DMS79 treated with DMSO at 0.1 percent for 48 hours (cell line): ENCODE measurements at places on chromosomes 2 and 18.

GRCh38 chr18:69723434-69723833 is 224.2 kb downstream of the CD226 start:
- DNase-seq, result no peak

DNA sequence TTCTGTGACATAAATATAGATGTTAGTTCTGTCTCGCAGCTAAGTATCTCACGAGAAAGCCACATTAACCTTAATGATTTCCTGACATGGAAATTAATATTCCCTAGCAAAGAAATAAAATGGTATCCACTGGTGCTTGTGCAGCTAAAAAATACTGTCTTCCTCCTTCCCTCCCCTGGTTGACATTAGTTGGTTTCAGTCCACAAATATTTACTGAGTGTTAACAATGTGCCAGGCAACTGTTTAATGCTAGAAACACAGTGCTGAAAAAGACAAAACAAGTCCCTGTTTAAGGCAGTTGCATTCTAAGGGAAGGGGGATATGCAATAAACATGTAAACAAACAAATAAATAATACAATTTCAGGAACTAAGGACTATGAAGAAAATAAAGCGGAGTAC is 44.2 kb upstream of the VPS54 start:
- no peak for DNase-seq

DNA sequence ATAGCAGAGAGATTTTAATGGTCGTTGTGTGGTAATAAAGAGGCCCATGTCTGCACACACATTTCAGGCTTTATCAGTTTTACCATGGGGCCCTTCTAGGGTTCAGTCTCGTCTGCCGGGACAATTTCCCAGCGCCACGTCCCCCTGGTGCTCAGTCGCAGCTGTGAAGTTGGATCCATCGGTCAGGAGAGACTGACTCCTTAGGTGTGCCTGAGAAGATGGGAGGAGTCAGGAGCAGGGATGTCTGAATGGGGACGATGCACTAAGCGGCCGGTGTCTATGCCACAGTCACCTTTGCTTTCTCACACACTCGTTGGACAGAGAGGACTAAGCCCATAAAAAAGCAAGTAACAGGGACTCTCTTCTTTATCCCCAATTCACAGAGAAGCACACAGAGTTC is 71.4 kb downstream of the TWIST2 start:
- DNase-seq, result no peak

GRCh38 chr18:65352186-65352585 is 398.6 kb upstream of the CDH7 start:
- DNase-seq, result no peak

- no peak for DNase-seq
Measured at GRCh38 chr2:7767902-7768301, 850.7 kb downstream of the RNF144A start.

- DNase-seq, result no peak
Measured at GRCh38 chr18:13808294-13809042, 15.5 kb upstream of the MC5R start.

DNA sequence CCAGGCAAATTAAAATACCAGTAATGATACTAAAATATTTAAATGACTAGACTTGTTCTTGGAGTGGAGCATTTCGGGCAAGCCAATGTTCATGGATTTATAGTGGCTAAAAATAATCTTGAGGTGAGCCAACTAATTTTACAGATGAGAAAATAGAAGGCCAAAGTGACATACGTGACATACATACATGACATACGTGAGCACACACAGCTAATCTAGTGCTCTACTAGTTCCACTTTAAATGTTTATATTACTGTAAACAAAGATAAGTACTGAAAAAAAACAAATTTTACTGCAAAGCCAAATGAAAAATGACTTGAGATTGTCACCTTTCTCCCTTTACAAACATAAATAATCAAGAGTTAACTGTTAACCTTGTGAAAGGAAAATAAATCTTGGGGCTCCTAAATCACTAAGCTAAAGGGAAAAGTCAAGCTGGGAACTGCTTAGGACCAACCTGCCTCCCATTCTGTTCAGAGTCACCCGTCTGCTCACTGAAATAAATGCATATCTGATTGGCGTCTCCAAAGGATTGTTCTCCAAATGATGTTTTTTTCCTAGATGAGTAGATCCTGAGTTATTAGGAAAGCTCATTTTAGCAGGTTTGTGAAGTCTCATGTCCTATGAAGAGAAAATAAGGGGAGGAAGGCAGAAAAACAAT is 96.7 kb downstream of the PMS1 start:
- no peak for DNase-seq

DNA sequence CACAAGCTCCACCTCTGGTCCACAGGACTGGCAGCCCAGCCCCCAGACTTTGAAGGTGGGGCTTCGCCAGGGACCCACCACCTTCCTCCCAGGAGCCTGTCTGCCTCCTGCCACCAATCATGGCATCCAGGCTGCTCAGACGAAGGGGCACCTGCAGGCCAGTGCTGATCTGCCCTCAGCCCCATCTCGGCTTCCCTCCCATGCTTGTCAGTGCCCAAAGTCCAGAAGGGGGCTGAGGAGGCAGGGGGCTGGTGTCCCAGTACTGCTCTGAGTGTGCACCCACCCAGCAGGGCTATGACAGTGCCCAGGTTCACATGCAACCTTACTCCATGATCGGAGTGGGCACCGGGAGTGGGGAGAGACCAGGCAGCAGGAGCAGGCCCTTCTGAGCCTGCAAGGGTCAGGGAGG is 25.3 kb upstream of the RUFY4 start:
- no peak for DNase-seq

DNA sequence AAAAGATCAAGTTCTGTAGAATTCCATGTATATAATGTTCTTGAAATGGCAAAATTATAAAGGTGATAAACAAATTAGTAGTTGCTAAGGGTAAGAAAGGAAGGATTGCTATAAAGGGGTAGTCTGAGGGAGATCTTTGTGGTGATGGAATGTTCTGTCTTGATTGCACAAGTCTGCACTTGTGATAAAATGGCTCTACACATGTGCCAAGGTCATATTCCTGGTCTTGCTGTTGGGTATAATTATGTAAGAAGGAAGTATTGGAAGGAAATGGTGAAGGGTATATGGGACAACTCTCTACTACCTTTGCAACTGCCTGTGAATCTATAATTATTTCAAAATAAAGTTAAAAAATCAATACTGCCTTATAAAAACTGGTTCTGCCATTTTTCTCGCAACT is 15.3 kb downstream of the SGPP2 start:
- DNase-seq, result no peak

DNA sequence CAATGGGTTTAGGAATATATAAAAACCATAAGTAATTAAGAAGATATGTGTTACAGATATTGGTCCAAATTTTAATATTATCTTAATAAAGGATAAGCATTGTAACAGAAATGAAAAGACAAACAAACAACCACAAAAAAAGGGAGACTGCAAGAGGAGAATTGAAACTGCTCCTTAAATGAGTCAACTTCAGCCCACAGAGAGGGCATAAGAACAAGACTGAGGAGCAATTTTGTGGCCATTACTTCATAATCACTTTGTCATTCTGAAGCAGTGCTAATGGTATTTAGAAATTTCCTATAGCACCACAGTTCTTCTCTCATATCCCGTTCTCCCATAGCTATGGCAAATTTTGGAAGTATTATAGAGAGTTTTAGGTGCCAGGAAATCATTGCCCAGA is 193.2 kb upstream of the HNMT start:
- DNase-seq, result no peak

- no peak for DNase-seq
Measured at GRCh38 chr2:181231151-181231550, 226.0 kb upstream of the ITGA4 start.

DNA sequence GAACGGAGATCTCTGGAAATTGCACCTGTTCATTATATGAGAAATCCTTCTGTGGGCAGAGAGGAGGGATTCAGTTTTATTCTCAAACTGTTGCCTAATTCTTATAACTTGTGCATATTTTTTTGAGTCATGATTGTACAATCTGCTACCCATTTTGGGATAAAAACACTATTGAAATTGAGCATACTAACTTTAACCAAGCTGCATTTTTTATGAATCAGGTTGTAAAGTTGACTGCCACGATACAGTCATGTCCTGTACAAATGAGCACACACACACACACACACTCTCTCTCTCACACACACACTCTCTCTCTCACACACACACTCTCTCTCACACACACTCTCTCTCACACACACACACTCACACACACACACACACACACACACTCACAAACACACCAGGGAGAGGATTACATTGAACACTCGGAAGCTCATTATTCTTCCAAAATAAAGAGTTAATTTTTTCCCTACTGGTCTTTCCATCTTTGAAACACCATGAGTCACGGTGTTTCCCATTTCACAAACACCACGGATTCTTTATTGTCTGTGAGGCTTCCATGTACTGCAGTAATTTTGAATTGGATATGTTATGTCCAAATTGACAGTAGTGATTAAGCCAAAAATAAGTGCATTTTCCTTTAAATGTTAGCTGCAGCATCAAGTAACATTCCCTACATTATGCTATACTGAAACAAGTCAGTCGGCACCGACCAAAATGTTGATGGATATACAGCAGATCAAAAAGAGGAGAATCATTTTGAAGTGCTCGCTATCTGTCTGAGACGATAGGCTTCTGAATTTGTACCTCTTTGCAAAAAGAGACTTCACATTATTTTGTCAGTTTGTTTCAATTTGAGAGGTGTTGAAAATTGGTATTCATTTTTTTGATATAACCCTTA is 216.9 kb downstream of the ARHGAP15 start:
- no peak for DNase-seq

DNA sequence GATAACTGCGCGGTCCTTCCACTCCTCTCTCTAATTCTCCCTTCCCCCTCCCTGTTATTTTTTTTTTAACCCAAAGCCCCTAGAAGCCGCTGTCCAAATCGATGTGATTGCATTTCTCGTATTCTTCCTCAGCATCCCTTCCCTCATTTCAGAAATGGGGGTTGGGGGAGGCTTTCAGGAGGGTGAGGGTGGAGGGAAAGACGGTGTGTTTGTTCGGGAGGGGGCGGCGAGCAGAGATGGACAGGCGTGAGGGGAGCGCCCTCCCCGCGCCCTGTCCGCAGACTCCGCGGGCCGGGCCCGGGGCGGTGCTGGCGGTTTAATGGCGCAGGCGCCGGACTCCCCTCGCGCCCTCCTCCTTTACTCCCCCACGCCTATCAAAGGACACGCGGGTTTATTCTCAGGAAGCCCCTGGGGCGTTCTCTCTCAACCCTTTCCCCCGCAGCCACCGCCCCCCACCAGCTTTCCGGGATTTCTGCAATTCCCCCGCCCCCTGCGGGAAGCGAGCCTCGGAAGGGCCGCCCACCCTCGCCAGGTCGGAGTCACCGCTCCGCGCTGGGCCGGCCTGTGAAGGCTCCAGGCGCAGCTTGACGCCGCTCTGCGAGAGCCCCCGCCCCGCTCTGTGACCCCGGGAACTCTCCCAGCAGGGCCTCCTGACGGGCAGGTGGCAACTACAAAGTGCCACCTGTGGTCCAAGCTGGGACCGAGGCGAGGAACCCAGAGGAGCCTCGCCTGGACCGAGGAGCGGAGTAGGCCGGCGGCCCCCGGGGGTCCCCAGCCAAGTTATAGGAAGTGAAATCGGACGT is 981 bp downstream of the ST8SIA3 start:
- peak; percentile 85 for DNase-seq

- no peak for DNase-seq
Measured at GRCh38 chr18:48818329-48819254, 132.2 kb downstream of the SMAD7 start.

DNA sequence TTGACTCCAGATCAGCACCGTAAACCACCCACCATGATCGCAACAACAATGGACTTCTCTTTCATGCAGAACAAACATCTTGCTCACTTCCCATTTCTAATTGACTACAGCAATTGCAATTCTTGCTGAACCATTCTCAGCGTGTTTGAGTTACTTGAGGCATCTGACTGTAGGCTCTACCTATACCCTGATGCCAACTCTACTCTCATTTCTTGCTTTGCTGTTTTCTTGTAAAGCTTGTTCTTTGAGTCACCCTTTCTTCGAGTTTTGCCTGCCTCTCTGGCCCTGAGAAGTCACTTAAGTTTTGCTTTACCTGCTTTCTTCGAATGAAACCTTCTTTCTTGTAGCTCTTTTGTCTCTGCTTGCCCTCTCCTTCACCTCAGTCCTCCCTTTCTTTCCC is 160.5 kb upstream of the RND3 start:
- peak; percentile 11 for DNase-seq

DNA sequence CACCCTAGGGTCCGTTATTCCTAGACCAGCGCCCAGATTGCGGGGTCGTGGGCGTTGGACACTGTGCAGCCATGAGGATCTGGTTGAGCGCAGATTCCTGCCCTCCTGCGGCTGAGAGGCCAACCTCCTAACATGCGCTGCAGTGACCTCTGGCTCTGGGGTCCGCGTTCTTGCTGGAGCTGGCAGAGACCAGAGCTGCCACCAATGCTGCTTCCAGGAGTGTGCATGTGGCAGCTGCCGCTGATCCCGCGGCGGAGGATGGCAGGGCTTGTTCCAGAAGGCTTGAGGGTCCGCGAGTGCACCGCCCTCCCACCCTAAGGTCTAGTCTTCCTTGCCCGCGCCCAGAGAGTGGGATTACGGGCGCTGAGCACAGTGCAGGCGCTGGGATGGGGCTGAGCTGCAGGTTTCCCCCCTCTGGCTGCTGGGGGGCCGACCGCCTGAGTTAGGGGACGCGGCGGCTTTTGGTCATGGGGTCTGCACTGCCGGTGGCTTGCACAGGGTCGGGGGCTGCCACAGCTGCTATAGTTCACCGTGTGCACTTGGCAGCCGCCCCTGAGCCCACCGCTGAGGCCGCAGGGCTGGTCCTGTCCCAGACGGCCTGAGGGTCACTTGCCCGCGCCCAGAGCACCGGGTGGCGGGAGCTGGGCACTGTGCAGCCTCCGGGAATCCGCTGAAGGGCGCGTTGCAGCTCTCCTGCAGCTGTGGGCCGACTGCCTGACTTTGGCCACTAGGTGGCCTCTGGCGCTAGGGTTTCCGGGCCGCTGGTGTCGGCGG is 145.9 kb downstream of the CCDC74A start:
- DNase-seq, result peak; percentile 58

GRCh38 chr18:22547807-22548561 is 130.3 kb upstream of the CTAGE1 start:
- no peak for DNase-seq

DNA sequence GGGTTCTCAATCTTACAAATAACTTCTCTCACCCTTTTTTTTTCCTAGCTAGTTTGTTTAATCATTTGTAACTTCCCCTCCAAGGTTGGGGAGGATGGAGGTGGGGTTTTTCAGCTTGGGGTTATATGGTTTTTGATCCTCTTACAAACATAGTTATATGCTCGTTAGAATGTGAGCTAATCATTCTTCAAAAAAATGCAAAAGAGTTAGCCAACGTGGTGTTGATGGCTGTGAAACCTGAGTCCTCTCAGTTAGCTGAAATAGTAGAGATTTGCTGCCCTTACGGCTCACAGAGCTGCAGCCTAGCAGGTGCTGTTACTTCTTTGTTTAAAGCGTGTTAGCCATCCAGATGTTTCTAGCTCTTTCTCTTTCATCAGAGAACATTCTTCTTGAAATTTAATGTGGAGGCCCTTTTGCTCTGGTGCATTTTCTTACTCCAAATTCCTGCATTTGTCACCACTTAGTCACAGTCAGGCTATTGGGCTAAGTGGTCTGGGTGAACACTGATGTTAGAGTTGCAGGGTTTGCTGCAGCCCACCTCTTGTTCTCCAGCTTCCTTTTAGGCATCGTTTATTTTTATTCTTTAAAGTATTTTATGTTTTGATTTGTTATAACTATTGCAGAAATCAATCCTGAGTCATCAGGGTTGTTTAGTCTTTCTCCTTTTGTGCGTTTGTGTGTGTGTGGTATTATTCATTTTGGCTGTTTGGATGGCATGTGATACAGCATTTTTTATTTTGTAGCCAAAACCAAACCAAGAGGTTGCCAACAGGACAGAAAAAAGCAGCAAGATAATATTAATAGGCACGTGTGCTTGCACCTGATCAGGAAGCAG is 41.1 kb downstream of the LIMS1 start:
- DNase-seq, result no peak

GRCh38 chr2:135894930-135895329 is 18.7 kb upstream of the MCM6 start:
- no peak for DNase-seq

GRCh38 chr2:107182981-107183380 is 297.0 kb upstream of the ST6GAL2 start:
- DNase-seq, result no peak
